ENCODE measurements at places on chromosomes 3 and 15.

- DNase-seq = no peak
Measured at GRCh38 chr3:194464692-194465091, 22.1 kb downstream of the ATP13A3 start.

GRCh38 chr15:65042776-65043327, 2.3 kb upstream of the SLC51B start:
- DNase-seq = no peak

GRCh38 chr15:95922431-95922830, 408.1 kb upstream of the NR2F2 start:
- DNase-seq = no peak

- no peak for DNase-seq
Measured at GRCh38 chr3:28124882-28125281, 116.5 kb upstream of the CMC1 start.

DNA sequence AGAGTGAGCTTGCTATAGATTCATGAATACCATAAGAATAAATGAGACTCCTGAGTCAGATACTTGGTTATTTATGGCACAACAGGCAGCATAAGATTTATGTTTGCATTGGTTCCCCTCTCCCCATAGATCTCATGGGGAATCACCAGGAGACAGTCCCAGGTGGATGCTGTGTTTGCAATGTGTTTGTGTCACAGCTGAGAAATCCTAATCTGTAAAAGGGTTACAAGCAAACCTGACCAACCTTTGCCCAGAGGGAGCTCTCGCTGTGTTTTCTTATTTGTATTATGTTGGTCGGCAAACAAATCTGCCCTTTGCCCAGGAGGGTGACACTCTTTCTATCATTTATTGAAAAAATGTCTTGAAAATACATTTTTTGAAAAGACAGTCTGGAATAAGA, 236.2 kb downstream of the ZPLD1 start:
- no peak for DNase-seq

DNA sequence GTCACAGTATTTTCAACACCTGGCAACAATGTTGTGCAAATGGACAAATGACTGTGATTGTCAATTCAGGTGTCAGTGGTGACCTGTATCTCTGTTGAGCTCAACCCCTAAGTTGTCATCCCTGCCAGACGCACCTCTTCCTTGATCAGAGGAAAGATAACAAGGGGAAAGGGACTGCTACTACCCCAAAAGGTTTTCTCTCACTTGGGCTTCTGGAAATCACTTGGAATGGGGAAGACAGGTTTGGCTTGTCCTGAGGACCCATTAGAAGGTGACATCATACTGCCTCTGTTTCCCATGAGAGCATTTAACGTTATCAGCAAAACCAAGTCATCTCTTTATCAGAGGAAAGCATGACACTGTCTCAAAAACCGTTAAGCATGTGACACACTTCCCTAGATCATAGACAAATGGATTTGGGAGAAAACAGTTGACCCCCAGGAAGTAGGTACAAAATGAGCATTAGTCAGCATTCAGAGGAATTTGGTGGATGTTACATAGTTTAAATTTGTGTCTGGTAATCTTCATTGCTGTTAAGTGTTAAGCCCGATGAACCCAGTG, 769.5 kb downstream of the GRM7 start:
- DNase-seq = no peak

- DNase-seq = no peak
Measured at GRCh38 chr3:110293660-110294059, 778.0 kb upstream of the NECTIN3 start.

DNA sequence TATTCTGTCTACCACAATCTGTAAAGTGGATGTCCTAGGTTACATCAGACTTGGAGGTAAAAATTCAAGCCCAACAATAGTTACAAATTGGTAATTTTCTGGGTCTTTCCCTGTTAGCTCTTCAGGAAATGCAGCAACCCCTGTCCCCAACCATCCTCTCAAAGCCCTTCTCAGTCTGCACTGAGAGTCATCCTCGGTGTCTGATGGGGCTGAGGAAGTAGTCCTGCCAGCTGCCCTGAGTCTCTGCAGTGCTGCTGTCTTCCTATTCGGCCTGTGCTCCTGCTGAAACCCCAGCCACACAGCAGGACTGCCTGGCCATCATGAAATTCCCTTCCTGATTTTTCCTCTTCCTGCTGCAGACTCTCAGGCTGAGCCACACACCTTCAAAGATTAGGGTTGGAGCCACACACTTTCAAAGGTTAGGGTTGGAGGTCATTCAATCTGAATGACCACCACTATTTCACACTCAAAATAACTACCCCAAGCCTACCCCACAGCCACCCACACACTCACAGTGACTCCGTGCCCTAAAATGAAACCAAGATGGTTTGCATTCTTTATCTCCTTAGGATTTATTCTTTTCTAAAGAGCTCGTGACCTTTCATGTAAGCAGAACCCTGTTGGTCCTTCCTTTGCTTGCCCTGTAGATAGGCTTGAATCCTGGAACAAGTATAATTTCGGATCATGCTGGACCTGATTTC, 17.6 kb downstream of the TRIM42 start:
- no peak for DNase-seq

DNA sequence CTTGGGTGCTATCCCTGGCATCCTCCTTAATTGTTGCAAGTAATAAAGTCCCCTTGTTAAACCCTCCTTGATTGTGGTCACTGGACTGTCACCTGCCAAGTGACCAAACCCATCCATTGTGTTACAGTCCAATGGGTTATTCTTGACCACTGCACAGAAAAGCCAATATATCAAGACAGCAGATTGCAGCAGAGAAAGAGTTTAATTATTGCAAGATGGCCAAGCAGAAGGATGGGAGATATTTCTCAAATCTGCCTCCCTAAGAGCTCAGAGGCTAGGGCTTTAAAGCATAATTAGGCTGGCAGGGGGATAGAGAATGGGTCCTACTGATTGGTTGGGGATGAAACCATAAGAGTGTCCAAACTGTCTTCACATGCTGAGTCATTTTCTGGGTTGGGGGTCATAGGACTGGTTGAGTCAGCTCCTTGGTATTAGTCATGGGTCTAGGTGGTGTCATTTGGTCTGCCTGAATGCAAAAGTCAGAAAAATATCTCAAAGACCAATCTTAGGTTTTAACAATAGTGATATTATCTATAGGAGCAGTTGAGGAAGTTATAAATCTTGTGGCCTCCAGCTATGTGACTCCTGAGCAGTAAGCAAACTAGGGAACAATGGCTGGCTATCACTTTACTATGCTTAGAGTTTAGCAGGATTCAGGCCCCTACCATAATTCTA, 19.1 kb upstream of the XYLB start:
- DNase-seq = no peak

DNA sequence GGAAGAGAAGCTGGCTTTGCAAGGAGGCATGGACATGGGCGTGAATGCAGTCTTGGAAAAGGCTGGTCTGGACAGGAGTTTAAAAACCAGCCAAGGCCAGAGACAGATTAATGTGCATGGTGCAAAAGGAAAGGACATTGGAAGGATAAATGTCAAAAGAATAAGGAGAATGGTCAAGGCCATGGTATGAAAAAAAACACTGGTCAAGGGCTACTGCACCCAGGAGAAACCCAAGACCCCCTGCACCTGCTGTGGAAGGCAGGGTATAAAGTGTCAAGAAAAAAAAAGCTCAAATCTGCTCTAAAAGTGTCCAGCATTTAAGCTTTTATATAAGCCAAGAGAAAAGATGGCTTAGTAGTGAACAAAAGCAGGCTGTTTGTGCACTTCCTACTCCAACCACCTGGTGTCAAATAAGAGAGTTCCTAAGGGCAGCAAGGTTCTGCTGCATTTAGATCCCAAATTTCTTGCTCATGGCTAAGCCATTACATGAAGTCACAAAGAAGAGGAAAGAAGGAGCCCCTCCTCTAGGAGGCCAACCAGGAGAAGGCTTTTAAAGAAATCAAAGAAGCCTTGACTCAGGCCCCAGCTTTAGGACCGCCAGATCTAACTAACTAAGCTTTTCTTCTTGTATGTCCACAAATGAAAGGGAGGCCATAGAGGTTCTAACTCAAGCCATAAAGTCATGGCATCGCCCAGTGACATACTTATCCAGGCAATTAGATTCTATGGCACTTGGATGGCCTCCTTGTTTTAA, 16.9 kb downstream of the CCR4 start:
- DNase-seq = no peak

DNA sequence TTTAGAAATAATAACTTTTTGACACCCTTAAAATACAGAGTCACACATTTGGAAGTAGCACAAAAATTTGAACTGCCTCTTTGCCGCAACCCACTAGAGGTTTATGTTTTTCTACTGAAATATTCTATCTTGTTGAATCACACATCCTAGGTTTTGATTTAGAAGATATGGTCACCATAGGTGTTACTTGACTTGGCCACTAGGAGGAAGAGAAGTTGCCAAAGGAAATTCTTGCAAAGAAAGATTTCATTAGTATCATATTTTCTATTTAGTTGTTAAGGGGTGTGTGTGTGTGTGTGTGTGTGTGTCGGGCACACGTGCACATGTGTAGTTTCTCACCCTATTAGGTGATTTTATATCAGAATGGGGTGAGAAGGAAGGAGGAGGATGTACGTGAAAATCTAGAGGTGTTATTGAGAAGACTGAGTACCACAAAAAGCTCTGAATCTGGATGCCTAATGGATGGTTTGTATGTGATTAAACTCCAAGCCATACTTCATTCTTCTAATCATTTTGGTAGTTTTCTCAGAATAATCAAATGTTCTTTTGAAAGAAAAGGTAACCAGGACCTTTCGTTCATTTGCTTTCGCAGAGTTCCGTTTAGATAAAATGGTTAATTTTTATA, 31.5 kb downstream of the ZFAND6 start:
- DNase-seq = no peak

DNA sequence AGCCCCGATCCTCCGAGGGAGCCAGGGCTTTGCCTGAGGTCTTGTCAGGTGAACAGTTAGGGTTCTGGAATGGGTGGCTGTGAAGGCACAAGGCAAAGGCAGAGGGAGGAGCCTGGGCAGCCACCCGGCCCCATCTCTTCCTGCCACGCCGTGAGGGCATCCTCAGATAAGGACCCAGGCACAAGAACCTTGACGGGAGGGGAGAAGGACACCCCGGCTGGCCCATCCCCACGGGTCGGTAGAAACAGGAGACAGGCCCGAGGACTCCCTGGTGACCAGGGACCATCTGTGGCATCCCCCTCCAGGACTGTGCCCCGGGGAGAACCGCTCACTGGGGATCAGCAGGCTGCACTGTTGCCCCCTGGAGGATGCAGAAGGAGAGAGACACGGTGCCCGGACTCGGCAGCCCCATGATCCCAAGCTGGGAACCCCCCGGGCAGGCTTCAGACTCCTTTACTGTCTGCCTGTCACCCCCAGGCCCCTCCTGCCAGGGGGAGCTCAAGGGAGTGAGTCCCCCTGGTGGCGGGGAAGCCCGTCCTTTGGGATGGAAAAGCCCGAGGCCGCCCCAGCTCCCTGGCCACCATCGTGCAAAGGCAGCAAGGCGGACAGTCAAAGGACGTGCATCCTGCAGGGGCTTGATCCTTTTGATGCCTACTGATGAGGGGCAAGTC, 12.3 kb upstream of the PCSK6 start:
- DNase-seq = peak; percentile 7

GRCh38 chr3:71859123-71859519, 74.2 kb upstream of the PROK2 start:
- no peak for DNase-seq

DNA sequence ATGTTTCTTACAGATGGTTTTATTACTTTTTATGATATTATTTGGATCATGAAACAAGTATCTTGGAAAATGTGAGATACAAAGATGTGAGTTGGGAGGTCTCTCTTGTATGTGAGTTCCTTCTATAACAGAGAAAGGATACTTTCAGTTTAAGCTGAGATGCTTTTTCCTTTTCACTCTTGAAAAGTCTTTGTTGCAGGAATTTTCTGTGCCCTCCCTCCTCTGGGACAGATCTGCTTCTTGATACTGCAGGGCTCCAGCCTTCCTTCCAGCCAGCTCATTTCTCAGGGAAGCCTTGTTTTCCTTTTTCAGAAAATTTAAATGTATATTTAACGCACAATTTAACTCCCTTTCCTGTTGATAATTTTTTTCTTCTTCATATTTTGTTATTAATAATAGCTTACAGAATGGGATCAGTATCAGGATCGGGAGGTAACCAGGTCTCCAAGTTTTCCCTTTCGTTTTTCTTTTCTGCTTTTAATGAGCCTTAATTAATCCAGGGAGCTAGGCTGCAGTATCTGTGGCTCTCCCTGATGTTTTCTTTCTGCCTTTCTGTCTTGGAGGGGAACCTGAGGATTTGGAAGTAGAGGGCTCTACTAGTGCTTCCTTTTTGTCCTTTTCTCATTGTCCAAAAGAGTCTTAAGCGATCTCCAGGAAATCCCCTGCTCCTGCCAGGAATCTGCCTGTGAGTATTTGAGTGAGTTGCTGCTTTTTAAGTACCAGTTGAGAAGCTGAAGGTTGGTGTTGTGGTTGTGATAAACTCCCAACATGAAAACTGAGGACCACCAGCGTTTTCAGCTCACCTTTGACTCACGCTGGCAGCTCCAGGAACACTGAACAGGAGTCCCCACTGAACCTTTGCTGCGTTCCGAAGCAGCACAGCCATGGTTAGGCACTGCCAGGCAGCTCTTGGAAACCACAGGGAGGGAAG, 105.7 kb downstream of the IGF1R start:
- DNase-seq = no peak

- DNase-seq = no peak
Measured at GRCh38 chr15:66515901-66516322, 10.8 kb downstream of the ZWILCH start.

DNA sequence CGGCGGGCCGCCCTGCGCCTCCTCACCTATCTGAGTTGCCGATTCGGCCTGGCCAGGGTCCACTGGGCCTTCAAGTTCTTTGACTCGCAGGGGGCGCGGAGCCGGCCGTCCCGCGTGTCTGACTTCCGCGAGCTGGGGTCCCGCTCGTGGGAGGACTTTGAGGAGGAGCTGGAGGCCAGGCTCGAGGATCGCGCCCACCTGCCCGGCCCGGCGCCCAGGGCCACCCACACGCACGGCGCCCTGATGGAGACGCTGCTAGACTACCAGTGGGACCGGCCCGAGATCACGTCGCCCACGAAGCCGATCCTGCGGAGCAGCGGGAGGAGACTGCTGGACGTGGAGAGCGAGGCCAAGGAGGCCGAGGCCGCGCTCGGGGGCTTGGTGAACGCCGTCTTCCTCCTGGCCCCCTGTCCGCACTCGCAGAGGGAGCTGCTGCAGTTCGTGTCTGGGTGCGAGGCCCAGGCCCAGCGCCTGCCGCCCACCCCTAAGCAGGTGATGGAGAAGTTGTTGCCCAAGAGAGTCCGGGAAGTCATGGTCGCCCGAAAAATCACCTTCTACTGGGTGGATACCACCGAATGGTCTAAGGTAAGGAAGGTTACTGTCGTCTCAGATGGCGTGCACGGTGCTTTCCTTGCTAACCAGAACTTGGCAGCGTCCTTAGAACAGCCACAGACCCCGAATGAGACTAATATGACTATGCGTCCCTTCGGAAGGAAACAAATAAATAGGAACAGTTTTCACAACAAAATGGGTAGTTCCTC, 567 bp downstream of the TICRR start:
- no peak for DNase-seq

GRCh38 chr15:29533647-29534046, 264.0 kb upstream of the NSMCE3 start:
- no peak for DNase-seq

All from T-helper 9 cell (primary cell).